ENCODE measurements at places on chromosomes 4 and X.

GRCh38 chrX:76550016-76550415 lies 122.5 kb downstream of the MAGEE1 start:
- DNase-seq, result no peak

DNA sequence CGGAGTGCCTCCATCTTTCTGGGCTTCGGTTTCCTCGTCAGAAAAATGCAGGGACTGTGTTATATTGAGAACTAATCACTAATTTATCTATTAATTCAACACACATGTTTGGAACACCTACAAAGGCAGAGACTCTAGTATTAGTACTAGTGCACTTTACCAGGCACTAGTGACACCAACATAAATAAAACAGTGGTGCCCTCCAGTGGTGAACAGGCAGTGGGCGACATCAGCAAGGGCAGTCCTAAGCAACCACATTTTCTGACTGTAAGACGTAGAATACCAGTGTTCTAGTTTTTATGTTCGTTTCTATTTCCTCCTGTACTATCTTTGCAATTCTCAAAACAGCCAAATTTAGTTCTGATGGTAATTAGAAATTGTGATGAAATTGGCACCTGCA lies 69.1 kb upstream of the UCP1 start:
- peak; percentile 65 for DNase-seq

GRCh38 chrX:63746278-63746677 lies 38.7 kb downstream of the ARHGEF9 start:
- peak; percentile 44 for DNase-seq

GRCh38 chrX:135505351-135505750 lies 15.1 kb upstream of the INTS6L start:
- DNase-seq, result no peak

DNA sequence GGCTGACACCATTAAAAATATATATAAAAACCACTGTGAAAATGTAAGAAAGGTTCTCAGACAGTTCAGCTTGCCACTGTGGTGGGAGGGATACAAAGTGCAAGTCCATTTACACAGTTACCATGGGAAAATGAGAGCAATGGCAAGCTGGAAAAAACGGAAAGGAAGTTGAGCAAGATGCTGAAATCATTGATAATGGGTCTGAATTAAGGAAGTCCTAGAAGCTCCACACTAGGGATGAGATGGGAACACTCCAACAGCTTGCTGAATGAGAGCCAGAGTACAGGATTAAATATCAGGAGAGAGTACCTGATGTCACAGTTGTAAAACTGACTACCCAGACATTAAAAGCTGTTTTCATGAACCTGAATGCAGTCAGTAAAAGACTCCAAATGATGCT lies 218.6 kb downstream of the PRDM5 start:
- no peak for DNase-seq

DNA sequence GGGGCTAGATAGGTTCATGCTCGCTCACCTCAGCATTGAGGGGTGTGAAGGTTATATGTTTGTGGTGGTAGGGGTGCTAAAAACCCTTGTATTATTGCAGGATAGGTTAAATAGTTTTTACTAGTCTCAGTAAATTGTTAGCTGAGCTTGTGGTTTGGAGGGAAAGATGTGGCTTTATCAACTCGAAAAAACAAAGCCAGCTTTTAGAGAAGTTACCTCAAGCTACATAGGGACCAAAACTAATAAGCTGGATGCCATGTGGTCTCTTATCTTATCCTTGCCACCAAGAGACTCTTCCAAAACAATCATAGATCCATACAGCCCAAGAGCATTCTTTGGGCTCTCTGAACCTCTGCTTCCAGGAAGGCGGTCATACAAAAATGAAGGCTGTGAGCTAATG lies 29.2 kb downstream of the MSN start:
- DNase-seq, result no peak

DNA sequence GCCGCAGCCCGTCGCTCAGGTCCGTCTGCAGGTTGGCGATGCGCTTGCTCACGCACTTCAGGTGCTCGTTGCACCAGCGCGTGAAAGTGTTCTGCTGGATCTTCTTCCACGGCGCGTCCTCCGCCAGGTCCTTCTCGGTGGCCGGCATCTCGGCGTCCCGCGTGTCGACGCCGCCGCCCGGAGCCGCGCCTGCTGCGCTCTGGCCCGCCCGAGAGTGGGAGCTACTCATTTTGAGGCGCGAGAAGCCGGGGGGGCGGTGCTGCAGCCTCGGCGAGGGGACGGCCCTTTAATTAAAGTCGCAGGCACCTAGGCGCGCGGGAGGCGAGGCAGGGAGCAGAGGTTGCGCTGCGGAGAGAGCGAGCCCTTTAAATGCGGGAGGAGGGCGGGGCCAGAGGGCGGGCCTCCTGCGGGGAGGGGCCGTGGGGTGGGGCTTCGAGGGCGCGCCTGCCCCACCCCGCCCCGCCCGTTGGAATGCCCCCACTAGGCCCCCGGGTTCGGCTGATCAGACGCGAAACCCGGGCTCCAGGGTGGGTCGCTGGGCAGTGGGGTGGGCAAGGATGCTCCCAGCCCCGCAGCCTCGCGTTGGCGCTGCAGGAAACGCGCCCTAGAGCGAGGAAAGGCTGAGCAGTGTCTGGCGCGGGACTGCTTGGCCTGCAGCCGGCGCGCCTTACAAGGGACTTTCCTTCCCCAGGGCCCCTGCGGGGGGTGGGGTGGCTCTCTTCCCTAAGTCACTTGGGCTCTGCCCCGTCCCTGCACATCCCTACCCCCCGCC lies 3.2 kb downstream of the FLNA start:
- peak; percentile 95 for DNase-seq

DNA sequence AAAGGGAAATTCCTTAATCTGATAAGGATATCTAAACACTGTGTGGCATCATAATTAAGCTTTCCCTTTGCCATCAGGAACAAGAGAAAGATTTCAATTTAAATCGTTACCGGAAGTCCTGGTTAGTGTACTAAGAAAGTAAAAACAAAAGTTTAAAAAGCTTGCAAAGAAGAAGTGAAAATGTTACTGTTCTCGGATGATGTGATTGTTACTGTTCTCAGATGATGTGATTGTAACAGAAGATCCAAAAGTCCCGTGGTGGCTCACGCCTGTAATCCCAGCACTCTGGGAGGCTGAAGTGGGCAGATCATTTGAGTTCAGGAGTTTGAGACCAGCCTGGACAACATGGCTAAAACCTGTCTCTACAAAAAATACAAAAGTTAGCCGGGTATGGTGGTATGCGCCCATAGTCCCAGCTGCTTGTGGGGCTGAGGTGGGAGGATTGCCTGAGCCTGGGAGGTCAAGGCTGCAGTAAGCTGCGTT lies 62.5 kb downstream of the RGS12 start:
- DNase-seq, result peak; percentile 46

GRCh38 chrX:44178274-44179053 lies 165.0 kb downstream of the EFHC2 start:
- no peak for DNase-seq

- DNase-seq, result no peak
Measured at GRCh38 chrX:2458309-2458708, 42.5 kb downstream of the DHRSX start.

Data from activated naive CD4-positive, alpha-beta T cell treated with anti-CD3 and anti-CD28 coated beads for 36 hours (primary cell).